ENCODE measurements at places on chromosomes 3 and 15.

DNA sequence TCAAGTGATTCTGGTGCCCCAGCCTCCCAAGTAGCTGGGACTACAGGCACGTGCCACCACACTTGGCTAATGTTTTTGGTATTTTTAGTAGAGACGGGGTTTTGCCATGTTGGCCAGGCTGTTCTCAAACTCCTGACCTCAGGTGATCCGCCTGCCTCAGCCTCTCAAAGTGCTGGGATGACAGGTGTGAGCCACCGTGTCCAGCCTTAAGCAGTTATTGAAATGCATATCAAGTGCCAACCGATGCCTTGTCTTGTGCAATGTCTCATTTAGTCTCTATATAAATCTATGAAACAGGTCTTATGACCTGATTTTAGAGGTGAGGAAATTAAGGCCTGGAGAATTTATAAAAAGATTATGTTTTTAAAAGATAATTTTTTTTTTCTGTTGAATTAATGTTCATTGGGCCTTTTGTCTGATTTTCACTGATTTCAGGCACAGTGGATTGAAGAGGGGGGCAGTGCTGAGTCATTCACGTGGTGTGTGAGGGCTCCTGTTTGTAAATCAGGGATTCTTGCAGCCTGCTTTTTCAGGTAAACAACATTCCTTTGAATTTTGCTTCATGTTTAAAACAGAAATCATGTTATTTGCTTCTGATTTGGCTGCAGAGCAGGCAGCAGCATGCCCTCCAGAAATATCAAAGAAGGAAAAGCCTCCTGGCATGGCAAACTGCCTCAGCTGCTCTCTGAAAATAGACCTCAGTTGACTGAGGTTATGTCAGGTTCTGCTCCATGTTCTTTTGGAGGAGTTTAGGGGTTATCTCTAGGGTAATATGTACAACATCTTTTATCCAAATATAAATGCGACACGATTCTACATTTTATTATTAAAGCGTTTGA, 407.0 kb upstream of the RGMA start:
- DNase-seq: no peak

- no peak for DNase-seq
Observed at GRCh38 chr3:17310983-17311382, 426.2 kb downstream of the PLCL2 start.

- DNase-seq: peak; percentile 98
Observed at GRCh38 chr3:84967767-84968581, 9.2 kb downstream of the CADM2 start.

- no peak for DNase-seq
Observed at GRCh38 chr15:37792351-37792750, 142.1 kb upstream of the TMCO5A start.

DNA sequence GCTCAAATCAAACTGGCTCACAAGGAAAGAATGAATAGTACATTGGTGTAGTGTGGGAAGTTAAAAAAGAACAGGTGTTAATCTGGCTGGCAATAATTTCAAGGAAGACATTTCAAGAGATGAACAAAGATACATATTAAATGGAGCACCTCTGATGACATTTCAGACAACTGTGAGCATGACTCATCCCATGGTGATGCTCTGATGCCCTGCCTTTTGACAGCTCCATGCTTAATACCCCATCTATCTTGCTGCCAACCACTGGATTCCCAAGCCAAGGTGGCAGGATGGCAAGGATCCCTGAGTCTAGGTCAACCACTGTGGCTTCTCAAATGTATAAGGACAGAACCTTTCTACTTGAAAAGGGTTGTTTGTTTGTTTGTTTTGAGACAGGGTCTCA, 29.3 kb downstream of the LRRC2 start:
- no peak for DNase-seq

GRCh38 chr3:72054976-72055375, 270.0 kb upstream of the PROK2 start:
- DNase-seq: no peak

DNA sequence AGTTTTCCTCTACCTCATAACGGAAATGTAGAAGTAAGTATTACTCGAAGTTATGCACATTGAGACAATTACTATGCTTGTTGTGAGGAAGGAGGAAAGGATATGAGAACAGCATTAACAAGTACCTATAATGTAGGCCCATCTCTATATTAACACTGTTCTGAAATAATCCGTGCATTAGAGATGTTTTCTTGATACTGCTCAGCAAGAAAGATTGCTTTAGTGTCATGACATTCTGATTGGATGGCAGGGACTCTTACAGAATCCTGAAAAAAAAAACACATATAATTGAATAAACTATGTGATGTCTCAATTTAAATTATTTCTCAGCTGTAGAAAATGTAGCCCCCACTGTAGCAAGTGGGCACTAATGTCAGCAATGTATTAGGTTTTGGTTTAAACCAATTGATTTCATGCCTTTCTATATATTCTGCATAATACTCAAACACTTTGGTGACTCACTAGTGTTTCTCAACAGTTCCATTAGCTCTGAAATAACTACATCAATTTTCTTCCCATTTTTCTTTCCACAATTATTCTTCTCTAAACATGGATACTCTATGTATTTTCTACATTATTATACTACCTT, 598.3 kb upstream of the BCHE start:
- DNase-seq: no peak

DNA sequence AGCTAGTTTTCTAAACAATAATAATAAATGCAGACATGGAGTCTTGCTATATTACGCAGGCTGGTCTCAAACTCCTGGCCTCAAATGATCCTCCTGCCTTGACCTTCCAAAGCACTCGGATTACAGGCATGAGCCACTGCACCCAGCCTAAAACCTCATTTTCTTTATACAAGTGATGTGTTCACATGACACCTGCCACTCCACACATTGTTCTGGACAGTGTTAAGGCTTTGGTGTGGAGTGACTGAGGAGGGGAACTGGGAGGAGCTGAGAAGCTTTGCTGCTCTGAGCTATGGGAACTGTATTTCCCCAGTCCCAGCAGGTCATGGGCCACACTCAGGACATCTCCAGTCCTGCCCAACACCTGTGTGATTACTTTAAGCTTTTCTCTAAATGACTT, 380.0 kb downstream of the LRTM1 start:
- DNase-seq: no peak

DNA sequence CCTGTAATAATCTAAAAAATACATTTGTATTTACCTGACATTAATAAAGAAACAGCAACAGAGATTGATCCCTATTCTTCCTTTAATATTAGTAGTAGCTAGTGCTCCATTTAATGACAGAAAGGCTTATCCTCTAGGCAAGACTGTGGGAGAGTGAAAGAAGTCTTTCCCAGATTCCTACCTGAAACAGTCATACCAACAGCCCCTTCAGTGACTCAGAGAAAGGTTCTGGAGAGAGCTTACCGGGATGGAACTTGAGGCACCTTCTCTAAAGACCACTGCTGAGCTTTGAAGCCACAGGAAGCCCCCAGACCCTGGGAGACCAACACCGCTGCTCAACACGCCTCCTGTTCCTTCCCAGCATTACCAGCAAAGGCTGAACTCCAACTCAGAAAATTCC, 66.9 kb upstream of the FGF12 start:
- no peak for DNase-seq
